Substantia nigra (tissue), 51 donors: ENCODE measurements at places on chromosomes 16 and 17.

DNA sequence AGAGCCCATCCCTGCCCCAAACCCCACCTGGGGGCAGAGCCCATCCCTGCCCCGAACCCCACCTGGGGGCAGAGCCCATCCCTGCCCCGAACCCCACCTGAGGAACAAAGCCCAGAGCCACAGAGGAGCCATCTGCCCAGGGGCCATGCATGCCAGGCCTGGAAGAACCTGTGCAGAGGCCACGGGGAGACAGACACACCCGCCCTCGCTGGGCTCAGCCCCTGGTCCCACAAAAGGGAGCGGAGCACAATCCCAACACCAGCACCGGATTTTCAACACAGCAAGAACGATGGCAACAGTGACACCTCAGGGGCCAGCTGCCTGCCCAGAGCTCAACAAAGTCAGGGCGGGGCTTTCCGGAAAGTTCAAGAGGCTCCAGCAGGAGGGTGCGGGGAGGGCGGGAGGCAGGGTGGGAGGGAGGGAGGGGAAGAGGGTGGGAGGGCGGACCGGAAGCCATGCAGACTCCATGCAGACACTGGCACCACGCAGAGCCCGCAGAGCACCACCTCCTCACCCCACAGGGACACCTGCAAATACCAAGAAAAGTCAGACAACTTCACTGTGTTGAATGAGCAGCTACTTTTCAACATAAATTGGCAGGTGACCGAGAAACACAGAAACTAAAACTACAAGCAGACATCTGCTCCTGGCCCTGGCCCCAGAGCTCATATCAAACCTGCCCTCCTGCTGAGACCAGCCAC, 27.9 kb upstream of the C16orf95 start:
- no peak for DNase-seq

- DNase-seq = no peak
These were observed 1.4 kb downstream of the YPEL3 start for GRCh38 chr16:30094541-30095165.

GRCh38 chr16:85014311-85014710, 3.0 kb upstream of the ZDHHC7 start:
- DNase-seq = no peak

DNA sequence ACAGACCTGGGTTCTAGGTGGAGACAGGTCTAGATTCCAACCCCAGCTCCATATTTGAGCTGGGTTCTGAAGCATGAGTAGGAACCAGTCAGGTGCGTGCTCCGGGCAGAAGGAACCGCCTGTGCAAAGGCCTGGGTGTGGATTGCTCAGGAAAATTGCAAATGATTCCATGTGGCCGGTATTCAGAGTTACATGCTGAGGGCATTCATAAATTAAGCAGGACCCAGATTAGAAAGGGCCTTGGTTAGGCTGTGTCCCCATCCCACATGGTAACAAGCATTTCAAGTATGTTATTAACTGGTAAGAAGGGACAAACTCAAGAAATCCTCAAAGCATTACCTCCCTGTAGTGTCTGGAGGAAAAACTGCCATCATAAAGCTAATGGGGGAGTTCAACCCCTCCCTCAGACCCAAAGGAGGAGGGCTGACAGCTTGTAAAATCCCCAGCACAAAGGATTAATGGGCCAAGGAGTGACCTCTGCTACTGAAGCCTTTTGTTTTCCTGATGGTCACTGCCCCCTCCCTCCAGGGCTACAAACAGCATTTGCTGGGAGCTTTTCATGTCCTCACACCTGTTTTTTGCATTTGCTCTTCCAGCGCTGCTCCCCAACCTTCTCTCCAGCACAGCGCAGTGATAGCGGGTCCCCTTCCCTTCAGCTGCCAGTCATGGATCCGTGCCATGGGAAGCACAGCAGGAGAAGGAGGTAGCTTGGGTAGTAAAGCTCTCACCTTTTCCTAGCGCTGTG, 218.0 kb downstream of the C16orf95 start:
- no peak for DNase-seq

- no peak for DNase-seq
These were observed 318.4 kb upstream of the MAF start for GRCh38 chr16:79918916-79919315.

GRCh38 chr17:2378905-2379304, 22.0 kb downstream of the MNT start:
- no peak for DNase-seq

GRCh38 chr17:2362881-2363280, 25.6 kb downstream of the SGSM2 start:
- no peak for DNase-seq

DNA sequence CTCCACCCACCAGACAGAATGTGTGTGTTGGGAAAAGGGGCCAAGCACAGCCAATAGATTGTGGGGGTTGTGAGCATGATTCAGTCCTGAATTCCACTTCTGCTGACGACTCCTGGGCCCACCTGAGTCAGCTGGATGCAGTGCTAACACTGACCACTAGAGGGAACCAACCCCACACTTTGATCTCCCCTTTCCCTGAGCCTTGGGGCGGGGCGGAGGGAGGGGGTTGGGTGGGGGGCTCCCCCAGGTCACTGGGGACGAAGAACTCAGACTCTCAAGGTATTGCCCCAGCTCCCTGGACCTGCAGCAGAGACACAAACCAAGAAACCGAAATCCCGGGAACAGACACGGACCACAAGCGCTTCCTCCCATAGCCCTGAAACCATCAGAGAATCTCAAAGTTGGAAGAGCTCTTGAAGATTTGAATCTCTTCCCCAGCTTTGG, 621 bp upstream of the CSHL1 start:
- no peak for DNase-seq

DNA sequence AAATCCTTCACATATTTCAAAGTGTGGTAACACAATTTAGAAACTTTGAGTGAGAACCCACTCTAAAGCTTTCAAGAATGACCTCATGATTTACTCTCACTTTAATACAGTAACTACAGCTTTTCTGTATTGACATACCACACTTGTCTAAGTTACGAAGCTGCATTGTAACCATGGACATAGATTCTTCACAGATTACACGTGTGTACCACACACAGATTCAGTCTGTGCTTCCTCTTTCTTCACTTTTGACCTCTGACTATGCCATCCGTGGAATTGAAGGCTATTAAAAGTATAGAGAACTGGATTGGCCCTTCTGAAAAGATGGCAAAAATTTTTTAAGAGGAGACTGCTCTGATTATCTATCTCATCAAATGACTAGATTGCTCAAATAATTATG, 172.7 kb downstream of the TANC2 start:
- DNase-seq = no peak

DNA sequence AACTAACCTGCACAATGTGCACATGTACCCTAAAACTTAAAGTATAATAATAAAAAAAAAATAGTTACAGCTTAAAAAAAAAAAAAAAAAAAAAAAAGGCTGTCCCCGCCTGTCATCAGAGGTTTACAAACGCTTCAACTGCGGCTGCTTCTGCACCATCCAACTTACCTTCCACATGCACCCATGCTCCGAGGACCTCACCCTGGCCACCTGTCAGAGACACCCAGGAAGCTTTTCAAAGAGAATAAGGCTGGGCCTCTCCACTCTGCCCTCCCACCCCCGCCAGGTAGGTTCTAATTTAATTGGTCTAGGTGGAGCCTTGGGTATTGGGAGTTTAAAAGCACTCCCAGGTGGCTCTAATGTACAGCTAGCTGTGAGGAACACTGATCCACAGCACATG, 64.9 kb downstream of the COPRS start:
- DNase-seq = no peak

DNA sequence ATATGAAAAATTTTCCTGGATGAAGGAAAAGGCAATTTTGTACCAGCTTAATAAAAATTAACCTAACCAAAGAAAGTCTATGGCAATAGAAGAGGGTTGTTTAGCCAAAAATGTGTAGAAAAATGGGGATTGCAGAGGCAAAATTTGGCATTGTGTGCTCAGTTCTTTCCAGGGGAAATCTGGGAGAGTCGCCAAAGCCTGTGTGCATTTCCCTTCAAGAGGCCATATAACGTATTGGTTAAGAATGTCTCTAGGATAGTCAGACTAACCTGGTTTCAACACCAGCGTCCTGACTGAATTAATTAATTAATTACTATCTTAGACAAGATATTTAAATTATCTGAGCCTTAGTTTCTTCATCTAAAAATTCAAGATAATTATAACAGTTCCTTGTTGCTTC, 44.8 kb upstream of the HLF start:
- no peak for DNase-seq

DNA sequence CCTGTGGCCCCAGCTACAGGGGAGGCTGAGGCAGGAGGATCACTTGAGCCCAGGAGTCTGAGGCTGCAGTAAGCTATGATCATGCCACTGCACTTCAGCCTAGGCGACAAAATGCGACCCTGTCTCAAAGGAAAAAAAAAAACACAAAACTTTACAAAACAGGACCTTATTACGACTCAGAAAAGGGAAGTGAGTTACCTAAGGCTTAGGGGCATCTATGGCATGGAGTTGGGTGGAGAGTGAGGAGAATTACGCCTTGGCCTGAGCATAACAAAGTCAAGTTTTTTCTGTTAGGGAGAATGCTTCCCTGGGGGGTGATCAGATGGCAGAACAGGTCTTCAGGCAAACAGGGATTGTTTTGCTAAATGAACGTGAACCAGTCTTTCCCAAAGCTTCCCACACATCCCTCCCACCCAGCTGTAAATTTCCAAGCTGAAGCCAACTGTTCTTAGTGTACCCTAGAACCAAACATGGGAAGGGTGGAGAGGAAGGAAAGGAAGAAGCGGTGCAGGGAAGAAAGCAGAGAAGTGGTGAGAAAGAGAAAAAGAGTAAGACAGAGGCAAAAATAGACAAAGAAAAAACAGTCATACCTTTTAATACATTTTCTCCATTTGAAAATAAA, 24.6 kb upstream of the TNRC6C start:
- no peak for DNase-seq

DNA sequence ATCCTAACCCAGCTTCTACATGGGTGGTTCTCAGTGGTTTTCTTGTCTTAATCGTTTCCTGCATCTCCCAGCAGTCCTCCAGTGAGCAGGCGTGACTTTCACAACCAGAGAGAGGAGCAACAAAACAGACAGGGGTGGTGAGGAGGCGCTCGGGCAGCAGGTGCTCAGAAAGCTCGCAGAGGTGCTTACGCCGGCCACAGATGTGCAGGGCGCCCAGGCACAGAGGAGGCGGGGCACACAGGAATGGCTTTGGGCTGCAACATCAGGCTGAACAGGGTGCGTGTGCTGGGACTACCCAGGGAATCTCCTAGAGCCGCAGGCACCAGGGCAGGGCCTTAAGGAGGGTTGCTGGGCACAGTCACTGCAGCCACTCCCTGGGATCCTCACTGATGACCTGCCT, 32.6 kb downstream of the KLHDC4 start:
- no peak for DNase-seq

GRCh38 chr17:7867881-7868329, 10.1 kb downstream of the CYB5D1 start:
- no peak for DNase-seq

DNA sequence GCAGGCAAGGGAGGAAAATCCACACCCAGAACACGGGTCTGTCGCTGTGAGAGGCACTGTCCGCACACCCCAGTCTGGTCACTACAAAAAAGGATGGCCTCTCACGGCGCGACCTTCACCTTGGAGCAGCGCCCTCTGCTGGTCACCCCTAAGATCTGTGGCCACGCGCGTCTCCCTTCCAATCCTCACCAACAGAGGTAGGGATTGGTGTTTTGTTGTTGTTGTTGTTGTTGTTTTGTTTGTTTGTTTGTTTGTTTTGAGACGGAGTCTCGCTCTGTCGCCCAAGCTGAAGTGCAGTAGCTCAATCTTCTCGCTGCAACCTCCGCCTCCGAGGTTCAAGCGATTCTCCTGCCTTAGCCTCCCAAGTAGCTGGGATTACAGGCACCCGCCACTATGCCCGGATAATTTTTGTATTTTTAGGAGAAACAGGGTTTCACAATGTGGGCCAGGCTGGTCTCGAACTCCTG, 15.0 kb upstream of the C17orf58 start:
- peak; percentile 44 for DNase-seq

GRCh38 chr17:10737168-10737622, 7.4 kb upstream of the TMEM220 start:
- peak; percentile 19 for DNase-seq

DNA sequence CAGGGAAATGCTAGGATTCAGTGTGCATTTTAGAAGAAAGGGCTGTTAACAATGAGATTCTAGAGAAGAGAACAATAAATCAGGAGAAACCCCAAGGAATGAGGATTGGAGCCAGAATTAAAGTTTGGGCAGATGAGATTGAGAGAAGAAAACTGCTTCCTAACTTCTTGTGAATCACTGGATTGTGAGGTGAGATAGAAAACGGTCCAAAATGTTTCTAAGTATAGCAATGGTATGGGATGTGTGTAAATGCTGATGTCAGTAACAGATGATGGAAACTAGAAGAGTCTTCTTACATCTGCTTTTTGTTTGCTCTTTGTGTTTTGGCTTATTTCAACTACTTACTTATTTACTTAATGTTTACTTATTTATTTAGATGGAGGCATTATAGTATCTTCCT, 123.0 kb downstream of the KCNJ2 start:
- DNase-seq = no peak

DNA sequence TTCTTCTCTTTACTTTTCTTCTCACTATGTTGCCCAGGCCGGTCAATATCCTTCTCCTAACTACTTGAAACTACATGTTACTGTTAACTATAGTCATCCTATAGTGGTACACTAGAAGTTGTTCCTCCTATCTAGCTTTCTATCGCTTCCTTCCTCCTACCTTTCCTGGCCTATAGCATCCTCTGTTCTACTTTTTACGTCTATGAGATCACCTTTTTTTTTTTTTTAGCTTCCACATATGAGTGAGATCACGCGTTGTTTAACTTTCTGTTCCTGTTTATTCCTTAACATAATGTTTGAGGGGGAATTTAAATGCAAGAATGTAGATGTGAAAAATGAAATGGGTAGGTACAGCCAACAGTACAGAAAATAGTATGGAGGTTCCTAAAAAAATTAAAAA, 30.5 kb upstream of the YPEL2 start:
- no peak for DNase-seq

DNA sequence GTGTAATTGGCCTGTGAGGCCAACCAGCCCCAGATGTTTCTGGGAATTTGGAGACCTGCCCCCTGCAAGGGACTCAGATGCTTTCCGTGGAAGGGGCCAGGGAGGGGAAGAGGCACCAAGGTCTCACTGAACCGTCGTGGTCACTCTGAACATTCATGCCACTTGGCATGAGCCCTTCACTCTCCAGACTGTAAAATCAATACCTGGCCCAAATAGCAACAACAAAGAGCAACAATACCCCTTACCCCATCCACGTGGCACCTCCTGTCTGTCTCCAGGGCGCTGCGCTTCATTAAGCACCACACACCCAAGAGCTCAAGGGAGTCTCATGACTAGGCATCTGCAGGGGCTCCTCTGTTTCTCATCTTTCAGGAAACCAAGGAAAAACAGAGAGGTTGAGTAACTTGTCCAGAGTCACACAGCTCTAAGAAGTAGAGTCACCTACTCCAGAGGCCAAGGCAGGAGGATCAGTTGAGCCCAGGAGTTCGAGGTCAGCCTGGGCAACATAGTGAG, 52.8 kb downstream of the SOCS1 start:
- no peak for DNase-seq
